ENCODE measurements at places on chromosomes 1 and 21.

DNA sequence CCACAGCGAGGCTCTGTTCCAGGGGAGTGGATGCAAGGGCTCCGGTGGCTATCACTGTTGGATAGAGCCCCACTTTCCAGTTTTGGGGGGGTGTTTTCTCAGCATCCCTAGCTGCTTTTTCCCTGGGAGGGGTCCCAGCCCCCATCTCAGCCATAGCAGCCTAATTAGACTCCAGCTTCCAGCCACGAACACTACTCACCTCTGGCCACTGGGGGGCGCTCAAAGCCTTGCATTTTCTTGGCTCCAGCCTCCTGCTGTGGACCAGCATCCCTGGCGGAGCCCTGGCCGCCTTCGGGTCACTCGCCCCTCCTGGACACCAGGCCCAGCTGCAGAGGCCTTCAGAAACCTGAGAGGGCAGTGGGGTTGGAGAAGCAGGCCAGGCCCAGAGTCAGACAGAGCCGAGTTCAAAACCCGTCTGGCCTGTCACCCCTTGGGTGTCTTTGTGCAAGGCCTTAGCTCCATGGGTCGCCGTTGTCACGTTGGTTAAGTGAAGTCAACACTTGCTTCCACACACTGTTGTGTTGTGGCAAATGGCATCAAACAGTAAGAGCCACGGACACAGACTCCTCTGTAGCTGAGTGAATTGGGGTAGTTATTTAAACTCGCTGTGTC is 93.5 kb upstream of the ACTL8 start:
- DNase-seq, result peak; percentile 21

- DNase-seq, result no peak
Measured at GRCh38 chr1:77857552-77857951, 30.9 kb upstream of the NEXN start.

- DNase-seq, result no peak
Measured at GRCh38 chr1:15141935-15142539, 11.5 kb upstream of the TMEM51 start.

- DNase-seq, result no peak
Measured at GRCh38 chr1:2974701-2975301, 46.5 kb upstream of the ACTRT2 start.

DNA sequence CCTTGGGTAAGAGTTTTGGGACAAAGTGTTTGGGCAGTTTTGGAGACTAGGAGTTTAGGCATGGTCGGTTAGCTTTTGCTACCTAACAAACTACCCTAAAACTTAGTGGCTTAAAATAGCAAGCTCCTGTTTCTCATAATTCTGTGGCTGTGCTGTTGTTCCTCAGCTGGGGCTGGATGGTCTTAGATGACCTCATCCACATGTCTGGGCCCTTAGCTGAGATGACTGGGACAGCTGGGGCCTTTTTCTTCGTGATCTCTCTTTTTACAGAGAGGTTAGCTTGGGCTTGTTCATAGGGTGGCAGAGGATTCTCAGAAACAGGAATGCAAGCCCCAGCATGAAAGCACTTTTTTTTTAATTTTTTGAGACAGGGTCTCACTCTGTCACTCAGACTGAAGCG is 6.6 kb downstream of the ATP1A4 start:
- no peak for DNase-seq

GRCh38 chr1:63747445-63747844 is 26.4 kb upstream of the ROR1 start:
- DNase-seq, result no peak

DNA sequence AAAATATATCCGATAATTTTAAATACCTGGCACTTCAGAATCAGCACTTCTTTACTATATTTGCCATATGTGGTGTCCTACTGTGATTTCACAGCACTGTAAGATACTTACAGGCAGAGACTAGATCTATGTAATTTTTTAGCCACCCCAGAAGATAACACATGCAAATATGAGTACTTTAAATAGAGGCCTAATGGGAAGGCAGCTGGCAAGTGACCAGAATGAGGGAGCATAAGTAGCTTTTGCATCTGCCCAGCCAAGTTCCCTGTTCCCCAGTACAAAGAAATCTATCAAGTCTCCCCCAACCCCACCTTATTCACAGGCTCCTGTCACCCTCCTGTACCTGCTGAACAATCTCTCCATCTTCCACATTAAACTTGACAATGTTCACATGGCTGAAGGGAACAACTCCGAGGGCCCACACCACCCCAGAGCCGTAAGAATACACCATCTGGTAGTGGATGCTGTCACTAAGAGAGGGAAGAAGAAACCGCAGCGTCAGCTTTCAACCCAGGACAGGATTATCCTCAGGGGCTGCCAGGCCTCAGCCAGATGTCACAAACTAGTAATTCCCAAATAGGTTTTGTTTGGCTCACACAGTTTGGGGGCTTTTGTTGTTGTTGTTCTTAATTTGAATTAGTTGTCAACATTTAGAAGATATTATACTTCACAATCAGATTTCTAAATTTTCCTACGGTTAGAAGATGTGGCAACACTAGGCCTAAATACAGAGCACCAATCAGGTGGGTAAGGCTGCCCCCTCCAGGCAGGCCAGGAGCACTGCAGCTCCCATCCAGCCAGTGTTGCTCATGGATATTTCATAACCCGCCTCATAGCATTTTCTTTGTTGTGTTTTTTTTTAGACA is 10.4 kb downstream of the EMC1 start:
- peak; percentile 51 for DNase-seq

GRCh38 chr1:101181930-101182329 is 54.9 kb upstream of the S1PR1 start:
- DNase-seq, result no peak

DNA sequence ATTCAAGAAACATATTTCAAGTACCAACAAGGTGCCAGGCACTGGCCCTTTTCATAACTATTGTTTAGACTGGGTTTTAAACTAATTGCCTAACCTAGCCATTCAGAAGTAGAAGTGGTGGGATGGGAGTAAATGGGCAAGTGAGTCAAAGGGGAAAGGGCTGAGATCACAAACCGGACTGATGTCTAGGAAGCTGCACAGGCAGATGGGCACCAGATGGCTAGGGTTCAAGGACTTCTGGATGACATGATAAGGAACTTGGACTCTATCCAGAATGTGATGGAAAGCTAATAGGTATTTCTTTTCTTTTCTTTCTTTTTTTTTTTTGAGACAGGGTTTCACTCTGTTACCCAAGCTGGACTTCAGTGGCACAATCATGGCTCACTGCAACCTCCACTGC is 46.6 kb downstream of the LYST start:
- DNase-seq, result no peak

DNA sequence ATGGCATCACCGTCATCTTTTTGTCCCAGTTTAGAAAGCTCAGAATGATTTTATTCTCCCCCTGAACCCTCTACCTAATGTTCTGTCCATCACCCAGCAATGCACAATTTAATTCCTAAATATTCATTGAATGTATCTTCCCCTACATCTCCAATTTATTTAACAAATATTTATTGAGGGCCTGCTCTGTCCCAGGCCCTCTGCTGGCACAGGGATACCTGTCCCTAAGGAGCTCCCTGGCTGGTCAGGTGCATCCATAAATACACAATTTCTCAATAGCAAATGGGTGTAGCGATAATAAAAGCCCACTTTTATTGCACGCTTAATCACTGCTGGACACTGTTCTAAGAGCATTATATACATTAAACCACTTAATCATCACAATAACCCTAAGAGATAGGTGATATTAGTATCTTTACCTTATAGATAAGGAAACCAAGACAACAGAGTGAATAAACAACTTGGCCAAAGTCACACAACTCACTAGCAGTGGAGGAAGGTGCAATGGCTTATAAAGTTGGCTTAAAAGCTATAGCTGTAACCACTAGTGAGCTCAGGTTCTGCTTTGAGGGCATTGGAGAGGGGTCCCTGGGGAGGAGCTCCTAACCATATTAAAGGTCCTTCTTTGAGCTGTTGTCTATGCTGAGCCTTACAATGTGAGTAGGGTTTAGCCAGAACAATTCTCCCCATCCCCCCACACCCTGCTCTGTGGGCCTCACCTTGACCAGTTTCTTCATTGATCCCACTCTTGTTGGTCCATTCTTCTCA is 126.3 kb upstream of the JUN start:
- DNase-seq, result no peak

GRCh38 chr1:47745715-47746609 is 251.2 kb downstream of the TRABD2B start:
- DNase-seq, result no peak

GRCh38 chr1:193256019-193256418 is 69.6 kb upstream of the B3GALT2 start:
- no peak for DNase-seq

DNA sequence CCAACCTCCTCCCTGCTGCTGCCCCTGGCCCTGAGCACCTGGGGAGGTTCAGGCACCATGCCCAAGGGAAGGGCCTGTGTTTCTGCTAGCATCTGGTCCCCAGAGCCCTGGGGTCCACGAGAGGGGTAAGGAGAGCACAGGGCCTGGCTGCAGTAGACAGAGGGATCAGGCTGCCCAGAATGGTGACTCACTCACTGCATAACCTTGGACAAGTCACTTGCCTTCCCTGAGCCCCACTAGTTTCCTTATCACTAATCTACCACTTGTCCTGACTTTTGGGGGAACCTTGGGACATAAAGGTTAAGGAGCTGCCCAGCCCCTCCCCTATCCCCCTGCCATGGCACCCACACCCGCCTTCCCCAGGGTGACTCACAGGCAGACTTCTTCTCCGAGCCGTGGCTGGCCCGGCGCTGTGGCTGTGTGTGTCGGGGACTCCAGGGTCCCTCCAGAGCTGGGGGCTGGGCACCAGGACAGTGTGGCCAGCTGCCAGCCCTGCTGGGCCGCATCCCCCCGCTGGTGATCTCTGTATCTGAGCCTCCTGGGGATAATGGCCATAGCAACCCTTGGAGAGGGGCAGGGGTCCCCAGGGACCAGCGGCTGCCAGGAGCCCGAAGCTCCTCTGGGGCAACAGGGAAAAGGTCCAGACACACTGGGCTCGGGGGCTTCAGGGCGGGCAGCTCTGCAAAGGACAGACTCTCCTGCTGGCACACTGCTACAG is 4.0 kb downstream of the ARHGEF19 start:
- DNase-seq, result no peak

- no peak for DNase-seq
Measured at GRCh38 chr1:151583796-151584195, 28.1 kb upstream of the SNX27 start.

- no peak for DNase-seq
Measured at GRCh38 chr1:156291226-156292061, 4.0 kb downstream of the GLMP start.

All from effector CD8-positive, alpha-beta T cell (primary cell).